RKO (cell line): ENCODE measurements at places on chromosomes 2 and 18.

GRCh38 chr2:183250061-183250460 lies 125.8 kb downstream of the NUP35 start:
- no peak for DNase-seq

DNA sequence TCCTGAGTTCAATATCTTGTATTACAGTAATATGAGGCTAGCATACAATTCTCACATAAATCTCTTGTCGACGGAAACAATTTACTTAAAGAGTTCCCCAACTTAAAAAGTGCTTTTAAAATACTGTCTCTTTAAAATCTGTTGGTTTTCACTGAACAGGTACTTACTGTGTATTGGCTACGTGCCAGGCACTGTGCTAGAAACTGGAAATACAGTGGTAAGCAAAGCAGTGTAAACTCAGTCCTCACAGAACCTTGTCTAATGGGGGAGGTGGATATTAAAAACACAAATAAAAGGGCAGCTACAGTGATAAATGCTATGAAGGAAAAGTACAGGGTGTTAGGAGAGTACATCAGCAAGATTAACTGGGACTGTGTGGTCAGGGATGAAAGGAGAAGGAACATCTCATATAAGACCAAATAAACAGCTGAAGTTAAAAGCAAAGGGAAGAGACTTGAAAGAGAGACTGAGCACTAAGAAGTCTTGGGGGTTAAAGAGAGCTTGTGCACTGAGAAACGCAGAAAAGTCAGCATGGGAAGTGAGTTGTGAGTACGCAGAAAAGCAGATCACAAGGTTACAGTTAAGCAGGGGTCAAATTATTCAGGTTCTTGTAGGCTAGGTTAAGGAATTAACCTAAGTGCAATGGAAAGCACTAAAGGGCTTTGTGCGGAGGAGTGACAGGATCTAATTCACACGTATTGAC lies 52.5 kb downstream of the USP40 start:
- no peak for DNase-seq

- DNase-seq, result no peak
Observed at GRCh38 chr2:145156199-145156598, 636.3 kb upstream of the ZEB2 start.

DNA sequence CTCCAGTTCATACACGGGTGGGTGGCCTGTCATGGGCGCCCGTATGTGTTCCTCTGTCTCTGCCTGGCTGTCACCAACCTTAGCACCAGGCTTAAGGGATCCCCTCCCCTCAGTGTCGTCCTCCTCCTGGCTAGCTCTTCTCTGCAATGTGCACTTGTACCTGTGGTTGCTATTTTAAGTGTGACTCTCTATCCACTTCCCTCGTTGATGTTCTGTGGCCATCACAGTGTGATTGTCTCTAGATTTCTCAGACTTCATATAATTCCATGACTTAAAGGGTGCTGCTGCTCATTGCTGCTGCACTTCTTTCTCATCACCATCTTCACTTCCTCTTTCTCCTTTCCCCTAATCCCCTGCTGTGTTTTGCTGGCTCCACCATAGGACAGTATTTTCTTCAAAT lies 143.4 kb downstream of the EML6 start:
- DNase-seq, result no peak

DNA sequence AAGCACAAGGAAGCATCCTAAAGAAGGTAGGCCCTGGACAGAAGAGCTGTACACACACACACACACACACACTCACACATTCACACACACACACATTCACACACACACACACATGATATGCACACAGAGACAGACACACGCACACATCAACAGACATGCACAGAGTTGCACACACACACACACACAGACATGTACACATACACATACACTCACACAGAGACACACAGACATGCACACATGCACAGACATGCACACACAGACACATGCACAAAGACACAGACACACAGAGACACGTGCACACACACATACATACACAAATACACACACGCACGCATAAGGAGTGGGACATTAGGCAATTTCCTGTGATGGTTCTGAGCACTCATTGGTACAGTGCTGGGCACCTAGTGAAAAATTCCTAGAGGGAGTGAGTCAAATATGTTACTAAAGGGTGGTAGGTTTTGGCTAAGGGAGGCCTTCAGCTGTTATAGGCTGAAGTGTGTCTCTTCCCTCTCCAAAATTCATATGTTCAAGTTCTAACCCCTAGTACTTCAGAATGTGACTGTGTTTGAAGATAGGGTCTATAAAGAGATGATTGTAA lies 26.4 kb downstream of the THNSL2 start:
- DNase-seq, result peak; percentile 9

DNA sequence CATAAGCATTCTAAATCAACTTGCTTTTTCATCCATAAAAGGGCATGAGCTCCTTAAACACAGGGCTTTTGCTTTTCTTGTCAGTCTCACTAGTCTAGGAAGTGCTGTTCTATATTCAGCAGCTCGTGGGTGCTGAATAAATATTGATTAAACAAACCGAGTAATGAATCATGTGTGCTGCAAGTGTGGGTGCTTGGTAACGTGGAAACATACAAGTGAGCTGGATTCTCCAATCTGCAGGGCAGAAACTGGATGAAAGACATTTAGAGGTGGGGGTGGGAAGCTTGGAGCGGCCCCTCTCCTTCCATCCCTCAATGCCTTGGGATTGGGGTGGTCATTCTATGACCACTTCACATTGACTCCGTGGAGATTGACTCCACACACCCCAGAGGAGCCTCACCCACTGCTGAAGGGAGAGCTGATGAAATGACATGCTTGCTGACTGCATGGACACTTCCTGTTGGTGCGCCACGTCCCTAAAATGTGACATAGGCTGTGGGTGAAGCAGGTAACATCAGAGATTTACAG lies 114.6 kb downstream of the DOCK10 start:
- no peak for DNase-seq

DNA sequence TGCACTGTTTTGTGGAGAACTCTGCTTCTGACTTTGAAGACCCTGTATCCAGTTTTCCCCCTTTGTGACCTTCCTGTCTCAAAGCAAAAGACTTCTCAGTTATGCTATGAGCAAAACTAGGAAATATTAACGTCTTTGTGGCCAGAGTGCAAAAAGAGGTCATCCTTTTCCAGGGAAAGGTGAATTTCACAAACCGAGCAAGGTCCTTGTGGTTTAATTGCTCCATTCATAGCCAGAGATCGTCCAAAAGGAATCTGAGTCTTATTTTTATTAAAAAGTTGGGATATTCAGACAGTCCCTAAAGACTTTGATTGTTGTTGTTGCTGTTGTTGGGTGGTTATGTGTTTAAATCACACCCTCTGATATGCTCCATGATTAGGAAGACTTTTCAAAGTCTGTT lies 77.4 kb downstream of the NAB1 start:
- no peak for DNase-seq

GRCh38 chr2:40123326-40123725 lies 328.6 kb downstream of the SLC8A1 start:
- DNase-seq, result no peak

GRCh38 chr2:233807966-233808935 lies 30.1 kb downstream of the MROH2A start:
- no peak for DNase-seq

- no peak for DNase-seq
Observed at GRCh38 chr2:113010088-113010487, 4.8 kb downstream of the IL36A start.

- no peak for DNase-seq
Observed at GRCh38 chr2:200255549-200255948, 50.9 kb upstream of the SPATS2L start.

GRCh38 chr2:185998562-185999070 lies 260.0 kb downstream of the FSIP2 start:
- no peak for DNase-seq

- no peak for DNase-seq
Observed at GRCh38 chr2:122660786-122661634, 905.6 kb downstream of the TSN start.

DNA sequence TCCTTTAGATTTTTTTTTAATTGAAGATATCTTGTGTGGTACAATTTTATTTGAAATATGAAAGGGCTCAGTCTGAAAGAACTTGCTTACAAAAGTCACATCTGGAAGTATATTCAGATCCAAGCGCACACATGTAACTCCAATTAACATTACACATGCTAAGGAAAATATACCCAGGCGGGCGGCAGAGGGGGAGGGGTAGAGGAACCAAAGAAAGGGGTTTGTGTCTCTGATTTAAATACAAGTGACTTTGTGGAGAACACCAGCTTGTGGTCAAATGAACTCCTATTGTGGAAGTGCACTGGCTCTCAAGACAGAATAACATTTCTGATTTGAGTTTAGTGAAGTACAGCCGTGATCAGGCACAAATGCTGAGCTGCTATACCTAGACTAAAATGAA lies 280.2 kb upstream of the SOX11 start:
- no peak for DNase-seq
